ENCODE measurements at places on chromosomes 2 and 18.
A peak's percentile ranks its signal among the peaks of the same experiment; 100 is the strongest.

DNA sequence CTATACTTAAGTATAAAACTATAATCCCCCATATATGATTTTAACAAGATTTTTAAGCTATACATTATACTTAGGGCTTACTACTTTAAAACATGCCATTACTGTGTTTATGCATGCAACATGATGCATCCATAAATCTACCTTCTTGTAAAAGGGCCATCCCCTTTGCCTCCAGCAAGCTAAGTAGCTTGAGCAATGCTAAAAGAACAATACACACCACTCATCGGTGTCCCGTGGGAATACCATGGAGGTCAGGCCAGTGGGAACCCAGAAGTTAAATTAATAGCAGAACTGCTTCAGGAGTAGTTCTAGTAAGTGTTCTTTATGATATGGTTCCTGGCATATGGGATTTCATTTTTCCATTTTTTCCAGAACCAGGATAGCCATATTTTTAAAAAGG lies 37.8 kb downstream of the SH3RF3 start:
- DNase-seq: no peak

DNA sequence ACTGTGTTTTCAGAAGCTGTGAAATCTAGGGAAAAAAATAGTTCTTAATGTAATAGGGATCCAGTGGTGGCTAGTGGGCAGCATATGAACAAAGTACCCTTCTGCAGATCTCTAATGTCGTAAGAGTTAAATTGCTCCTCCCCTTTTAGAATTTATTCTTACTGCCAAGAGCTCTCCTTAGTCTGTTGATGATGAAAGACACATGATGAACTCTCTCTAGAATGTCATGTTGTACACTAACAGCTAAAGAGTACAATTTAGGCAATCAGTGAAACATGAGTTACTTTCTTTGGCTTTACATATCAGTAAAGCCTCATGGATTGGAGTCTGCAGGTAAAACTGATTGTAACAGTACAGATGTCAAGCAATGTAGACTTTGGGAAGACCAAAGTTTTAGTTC lies 84.2 kb downstream of the SLC39A10 start:
- DNase-seq: no peak

DNA sequence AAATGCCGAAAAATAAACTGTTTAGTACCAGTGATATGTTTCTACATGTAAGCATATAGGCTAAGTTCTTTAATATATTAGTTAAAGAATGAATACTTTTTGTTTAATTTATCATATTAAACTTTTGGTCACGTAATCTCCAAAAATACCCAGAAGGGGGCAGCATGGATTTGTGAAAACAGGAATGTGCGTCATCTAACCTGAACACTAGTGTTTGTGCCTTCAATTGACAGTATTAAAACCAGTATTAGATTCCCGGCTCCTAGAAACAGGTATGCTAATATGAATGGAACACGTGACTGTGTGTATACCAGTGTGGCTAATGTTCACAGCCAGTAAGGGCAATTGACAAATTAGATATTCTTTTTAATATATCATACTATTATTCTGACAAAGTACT lies 51.8 kb downstream of the WDR7 start:
- peak; percentile 31 for DNase-seq

- DNase-seq: no peak
These were observed 2.1 kb downstream of the KHK start for GRCh38 chr2:27088634-27089033.

DNA sequence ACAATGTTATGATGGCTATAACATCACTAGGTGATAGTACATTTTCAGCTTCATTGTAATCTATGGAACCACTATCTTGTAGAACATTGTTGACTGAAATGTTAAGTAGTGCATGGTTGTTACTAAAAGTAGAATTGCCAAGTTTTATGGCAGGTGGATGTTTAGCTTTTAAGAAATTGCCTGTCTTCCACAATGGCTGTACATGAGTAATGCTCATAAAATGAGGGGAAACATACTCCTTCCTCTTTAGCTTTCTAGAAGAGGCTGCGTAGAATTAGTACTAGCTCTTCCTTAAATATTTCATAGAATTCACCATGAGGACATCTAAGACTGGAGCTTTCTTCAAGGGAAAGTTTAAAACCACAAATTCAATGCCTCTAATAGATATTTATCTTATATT lies 161.0 kb downstream of the TPGS2 start:
- DNase-seq: no peak

DNA sequence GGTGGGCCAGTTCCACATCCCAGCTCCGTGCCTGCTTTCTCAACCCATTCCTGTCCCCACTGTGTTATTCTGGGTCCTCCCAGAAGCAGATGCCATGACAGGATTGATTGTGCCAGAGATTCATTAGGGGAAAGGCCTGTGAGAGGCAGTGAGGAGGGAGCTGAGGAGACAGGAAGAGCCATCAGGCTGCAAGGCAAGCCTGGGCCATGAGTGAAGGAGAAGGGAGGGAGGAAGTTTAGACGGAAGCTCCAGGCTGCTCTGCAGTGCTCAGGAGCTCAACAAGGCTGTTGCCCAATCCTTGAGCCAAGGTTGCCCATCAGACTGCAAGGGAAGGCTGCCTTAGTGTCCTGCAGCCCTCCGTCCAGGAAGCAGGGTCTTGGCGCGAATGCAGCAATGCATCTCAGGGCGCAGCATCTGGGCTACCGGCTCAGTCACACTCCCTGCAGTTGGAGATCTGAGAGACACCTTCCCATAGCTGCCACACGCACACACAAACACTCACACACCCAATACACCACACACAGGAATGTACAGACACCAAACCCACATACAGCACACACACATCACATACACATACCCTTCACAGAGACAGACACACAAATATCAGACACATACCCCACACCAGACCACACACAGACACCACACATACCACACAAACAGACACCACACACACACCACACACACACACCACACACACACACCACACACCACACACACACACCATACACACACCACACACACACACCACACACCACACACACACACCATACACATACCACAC lies 139.5 kb upstream of the NDUFV2 start:
- no peak for DNase-seq
